ENCODE measurements at places on chromosomes 3 and 15.

DNA sequence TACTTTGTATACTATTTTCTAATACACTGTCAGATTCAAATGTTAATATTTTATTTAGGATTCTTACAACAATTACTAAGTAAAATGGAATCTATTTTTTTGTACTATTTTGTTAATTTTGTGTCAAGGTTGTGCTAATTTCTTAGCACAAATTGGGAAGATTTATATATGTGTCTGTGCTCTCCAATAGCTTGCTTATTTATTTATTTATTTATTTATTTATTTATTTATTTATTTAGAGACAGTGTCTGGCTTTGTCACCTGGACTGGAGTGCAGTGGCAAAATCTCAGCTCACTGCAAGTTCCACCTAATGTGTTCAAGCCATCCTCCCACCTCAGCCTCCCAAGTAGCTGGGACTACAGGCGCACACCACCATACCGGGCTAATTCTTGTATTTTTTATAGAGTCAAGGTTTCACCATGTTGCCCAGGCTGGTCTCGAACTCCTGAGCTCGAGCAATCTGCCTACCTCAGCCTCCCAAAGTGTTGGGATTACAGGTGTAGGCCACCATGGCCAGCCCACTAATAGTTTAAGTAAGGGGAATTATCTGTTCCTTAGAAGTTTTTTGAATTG lies 34.6 kb downstream of the CTXND1 start:
- no peak for DNase-seq

DNA sequence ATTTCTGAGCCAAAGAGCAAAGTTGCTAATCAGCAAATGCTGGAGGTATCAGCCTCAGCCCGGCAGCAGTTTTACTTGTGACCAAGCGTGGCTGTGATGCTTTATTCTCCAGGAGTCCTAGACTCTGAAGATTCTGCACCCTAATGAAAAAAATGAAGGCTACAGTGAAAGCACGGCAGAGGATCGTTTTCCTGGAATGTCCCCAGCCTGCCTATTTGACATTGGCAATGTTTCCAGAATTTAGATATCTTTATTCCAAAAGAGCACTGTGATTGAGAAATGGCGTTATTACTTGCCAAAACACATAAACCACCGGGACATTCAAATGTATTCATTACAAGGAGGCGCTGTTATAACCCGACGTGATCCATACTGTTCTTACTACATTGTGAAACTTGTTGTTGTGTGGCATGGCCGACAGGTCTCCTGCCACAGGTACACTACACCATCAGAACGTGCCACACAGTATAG lies 263.8 kb downstream of the SLCO3A1 start:
- DNase-seq, result no peak

- no peak for DNase-seq
Observed at GRCh38 chr3:134603956-134604355, 46.9 kb downstream of the KY start.

GRCh38 chr15:41936155-41936554 lies 36.2 kb downstream of the EHD4 start:
- DNase-seq, result no peak

DNA sequence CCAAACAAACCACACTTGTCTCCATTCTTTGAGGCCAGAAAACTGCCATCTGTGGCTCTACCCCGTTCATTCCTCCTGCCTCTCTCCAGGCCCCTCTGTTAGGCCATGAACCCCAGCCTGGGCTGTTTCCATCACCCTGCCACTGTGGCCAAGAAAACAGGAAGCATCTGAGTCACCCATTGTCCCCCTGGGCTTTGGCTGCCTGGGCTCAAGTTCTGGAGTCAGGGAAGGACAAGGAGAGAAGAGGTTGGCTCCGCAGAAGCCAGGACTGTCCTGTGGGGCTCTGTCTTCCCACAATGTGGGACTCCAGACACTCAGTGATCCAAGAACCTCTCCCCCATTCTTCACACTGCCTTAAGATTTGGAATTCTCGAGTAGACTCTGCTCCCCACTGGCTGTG lies 14.8 kb upstream of the LCTL start:
- DNase-seq, result no peak
